Fibroblast of skin of right quadriceps (primary cell): ENCODE measurements at places on chromosomes 12 and 14.
A peak's percentile ranks its signal among the peaks of the same experiment; 100 is the strongest.

DNA sequence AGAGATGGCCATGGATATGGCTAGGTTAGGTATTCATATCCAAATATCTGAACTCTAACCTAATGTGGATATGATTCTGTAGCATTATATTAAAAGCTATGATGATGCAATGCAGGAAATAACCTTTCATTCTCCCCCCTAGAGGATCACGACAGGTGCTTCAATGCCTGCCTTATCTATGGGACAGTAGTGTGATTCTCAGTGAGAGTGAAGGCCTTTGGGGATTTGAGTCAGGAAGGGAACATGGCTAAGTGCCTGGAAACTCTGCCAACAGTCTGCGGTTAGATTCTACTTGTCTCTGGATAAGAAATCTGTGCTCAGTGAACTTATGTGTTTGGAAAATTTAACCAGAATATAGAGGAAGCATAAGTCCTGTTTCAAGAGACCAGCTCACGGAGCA is 81.8 kb downstream of the SLC38A1 start:
- DNase-seq, result peak; percentile 64

- DNase-seq, result no peak
Measured at GRCh38 chr14:23358042-23358441, 5.4 kb upstream of the SLC22A17 start.

GRCh38 chr12:105819549-105819948 is 319.2 kb downstream of the NUAK1 start:
- DNase-seq, result no peak

GRCh38 chr12:78431931-78432330 is 432.6 kb upstream of the SYT1 start:
- peak; percentile 10 for DNase-seq

GRCh38 chr14:56808383-56809269 is 1.7 kb downstream of the OTX2 start:
- no peak for DNase-seq

DNA sequence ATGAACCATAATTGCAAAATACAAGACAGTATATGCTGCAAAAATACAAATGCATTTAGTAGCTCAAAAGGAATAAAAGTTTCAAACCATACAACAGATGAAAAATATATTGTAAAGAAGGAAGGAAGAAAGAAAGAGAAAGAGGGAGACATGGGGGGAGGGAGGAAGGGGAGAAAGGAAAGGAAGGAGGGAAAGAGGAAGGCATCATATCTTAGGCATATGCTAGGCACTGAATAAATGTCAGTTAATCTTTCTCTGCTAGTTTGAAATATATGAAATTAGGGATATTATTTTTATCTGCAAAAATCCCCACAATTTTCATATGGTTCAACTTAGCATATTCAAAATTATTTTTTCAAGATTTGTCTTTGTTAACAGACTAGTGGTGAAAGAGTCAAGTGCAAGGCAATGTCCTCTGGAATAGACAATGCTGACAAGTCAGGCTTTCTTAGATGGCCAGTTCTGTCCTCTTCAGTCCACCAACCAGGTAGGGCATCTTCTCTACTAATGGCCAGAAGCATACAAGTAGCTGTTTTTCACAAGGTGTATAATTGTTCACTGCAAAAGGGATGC is 506.4 kb downstream of the PRKD1 start:
- no peak for DNase-seq

- no peak for DNase-seq
Measured at GRCh38 chr12:57740656-57741412, 2.3 kb upstream of the AGAP2 start.

GRCh38 chr14:37625597-37626595 is 30.5 kb downstream of the TTC6 start:
- no peak for DNase-seq
